ENCODE measurements at places on chromosomes 6 and 20.

GRCh38 chr20:33526769-33527168 lies 36.9 kb downstream of the CBFA2T2 start:
- DNase-seq, result no peak

DNA sequence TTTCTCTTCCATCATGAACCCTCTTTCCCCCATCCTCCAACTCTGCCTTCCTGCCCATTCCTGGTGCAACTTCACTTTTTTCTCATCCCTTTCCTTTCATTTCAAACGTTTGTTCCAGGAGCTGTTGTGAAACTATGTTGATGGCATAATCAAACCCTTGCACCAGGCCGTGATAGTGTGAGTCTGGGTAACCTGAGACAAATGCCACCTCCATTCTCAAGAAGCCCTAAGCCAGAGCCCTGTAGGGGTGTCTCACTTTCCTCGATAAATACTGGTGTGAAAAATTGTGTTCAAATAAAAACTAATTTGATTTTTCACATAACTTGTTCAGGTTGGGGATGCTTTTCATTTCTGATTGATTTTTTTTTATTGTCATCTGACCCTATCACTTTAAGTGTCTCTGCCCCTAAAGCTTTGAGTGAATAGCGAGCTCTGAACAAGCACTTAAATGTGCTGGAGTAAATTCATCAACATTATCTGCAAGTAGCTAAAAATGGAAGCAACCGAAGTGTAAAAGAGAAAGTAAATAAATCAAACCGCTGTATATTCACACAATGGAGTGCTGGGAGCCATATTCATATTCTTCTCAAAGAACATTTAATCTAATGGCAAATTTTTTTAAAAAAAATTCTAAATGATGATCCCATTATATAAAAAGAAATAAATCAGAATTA lies 303.1 kb upstream of the CDYL start:
- DNase-seq, result no peak

DNA sequence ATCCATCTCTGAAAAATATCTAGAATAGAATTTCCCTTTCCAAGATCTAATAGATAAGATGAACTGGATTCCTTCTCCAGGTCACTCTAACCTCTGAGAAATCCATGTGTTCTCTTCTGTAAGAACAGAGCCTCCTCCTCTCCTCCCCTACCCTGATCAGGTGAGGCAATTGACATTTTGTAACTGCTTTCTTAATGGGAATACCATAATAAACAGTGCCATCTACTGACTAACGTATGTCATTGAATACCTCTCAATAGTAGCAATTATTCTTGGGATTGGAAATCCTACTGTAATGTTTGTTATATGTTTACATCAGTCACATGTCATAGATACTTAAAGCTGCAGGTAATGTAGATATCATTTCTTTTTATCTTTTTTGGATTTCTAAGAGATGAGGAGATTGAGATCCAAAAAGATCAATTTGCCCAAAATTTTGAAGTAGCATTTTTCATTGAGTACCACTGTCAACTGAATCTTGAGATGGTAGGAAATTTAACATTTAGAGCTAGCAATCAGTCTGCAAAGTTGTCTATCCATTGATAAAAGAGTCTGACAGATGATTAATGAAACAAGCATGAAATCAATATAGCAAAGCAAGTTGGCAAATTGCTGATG lies 365.8 kb upstream of the HSF2 start:
- no peak for DNase-seq

GRCh38 chr6:118319894-118320649 lies 228.0 kb upstream of the PLN start:
- no peak for DNase-seq

GRCh38 chr20:35523298-35523888 lies 6.1 kb downstream of the C20orf173 start:
- no peak for DNase-seq

DNA sequence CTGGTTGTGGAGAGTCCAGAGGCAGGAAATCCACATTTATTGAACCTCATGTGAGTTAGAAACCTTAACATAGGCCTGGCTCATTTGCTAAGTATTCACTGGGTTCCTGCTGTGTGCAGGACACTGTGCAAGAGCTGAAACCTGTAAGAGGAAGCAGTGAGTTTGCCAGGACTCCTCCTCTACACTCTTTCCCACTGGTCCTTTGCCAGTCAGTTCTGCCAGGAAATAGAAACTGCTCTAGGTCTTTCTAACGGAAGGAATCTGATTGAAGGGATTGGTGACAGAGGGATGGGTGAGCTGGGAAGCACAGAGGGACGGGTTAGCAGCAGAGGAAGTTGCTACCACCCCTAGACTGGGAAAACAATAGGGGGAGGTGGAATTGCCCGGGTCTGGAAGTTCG lies 234.2 kb upstream of the ECI2 start:
- DNase-seq, result no peak

DNA sequence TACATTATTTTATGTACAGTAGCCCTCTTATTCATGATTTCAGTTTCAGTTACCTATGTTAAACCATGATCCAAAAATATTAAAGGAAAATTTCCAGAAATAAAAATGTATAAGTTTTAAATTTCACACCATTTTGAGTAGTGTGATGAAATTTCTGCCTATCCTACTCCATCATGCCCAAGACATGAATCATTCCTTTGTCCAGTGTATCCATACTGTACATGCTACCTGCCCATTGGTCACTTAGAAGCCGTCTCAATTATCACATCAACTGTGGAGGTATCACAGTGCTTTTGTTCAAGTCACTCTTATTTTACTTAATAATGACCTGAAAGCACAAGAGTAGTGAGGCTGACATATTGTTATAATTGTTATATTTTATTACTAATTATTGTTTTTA lies 32.3 kb upstream of the PLCB4 start:
- no peak for DNase-seq

- no peak for DNase-seq
Measured at GRCh38 chr6:26205625-26206574, 118.7 kb downstream of the HFE start.

DNA sequence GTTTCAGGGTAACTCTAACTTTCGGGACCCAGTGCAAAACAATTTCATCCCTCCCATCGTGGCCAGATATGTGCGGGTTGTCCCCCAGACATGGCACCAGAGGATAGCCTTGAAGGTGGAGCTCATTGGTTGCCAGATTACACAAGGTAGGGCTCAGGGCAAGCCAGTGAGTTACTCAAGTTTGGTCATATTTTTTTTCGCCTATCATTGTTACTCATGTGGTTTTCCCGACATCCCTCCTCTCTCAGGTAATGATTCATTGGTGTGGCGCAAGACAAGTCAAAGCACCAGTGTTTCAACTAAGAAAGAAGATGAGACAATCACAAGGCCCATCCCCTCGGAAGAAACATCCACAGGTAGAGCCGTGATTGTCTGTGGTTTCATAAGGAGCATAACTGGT lies 58.2 kb downstream of the DCBLD1 start:
- DNase-seq, result no peak

DNA sequence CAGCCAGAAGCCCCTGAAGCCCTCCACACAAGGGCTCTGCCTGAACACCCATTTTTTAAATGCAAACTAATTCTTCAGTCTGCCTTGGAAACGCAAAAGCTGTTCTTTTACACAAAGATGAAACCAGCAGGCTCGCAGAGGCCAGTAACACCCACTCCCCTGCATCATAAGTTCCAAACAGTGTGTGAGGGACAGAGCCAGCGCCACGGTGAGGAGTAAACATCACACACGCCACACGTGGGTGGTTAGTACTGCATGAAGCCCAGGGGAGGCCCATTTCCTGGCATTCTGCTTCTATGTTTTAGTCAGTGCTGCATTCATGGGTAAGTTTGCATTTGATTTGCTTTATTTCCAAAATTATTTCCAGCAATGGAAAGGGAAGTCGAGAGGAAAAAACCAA lies 217.7 kb upstream of the RIN2 start:
- DNase-seq, result no peak

DNA sequence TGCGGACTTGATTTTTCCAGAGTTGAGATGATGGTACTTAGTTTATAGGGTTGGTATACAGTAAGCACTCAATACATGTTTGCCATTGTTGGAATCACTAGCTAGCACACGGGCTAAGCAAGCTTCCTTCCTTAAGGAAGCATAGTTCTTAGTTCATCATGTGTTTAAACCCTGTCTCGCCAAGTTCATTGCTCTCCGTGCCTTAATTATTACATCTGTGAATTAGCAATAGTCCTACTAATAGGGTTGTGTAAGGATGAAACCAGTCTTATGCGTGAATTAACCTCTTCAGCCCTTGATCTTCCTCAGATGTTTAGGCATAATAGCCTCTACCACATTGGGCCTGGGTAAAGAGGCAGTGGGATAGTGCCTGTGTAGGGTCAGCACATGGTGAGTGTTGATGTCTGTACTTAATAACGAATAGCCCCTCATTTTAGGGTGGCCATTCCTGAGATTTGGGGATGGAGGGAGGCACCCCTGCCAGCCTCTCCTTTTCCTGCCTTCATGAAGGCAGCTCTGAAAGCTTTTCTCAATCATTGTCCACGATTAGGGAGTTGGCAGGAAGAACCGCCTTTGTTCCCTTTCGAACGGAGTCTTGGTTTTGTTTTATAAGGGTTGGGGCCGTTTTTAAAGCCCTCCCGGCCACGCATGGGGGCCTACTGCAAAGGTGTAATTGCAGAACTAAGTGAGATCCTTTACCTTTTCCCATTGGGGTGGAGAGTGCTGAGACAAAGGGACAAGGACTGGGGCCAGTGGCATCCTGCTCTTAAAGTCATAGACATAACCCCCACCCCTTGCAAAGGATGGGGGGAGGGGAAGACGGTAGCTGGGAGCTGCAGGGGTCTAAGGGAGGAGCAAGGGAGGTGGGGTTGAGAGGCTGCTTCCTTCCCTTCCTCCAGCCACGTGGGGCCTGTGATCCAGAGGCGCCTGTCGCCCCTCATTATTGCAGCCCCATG lies 2.1 kb downstream of the DNMT3B start:
- no peak for DNase-seq

DNA sequence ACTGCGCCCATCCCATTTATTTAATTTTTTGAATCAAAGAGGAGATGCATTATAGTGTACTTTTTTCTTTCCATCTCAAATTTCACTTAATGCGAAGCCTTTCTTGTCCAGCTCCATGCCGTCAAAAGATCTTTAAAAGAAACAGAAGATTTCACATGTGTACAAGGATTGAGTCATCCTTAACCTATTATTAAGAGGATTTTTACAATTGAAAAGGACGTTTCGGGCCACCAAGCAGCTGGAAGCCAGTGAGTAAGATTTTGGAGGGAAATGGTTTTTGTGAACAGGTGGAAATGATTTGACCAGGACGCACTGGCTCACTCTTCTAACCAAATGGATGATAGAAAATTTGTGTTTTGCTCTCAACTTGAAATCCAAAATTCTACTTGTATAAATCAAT lies 15.1 kb upstream of the CCDC170 start:
- DNase-seq, result no peak

Measured in nucleus accumbens (tissue), 56 donors.